ENCODE measurements at places on chromosomes 11 and 22. TPM values are rescaled to one million over a fixed set of nuclear protein-coding genes. Genes with fewer than 3 reads are reported as not detected.

Gene FGF4
- polyA plus RNA-seq, result not detected

Gene SERPIND1
- 0.10 TPM for polyA plus RNA-seq

Gene C11orf16
- polyA plus RNA-seq, result not detected

Gene CSNK1E
- 47.5 TPM for polyA plus RNA-seq

Gene CRYBB1
- polyA plus RNA-seq, result 1.2 TPM

GRCh38 chr22:37030560-37031281, 11.2 kb downstream of the MPST start:
- DNase-seq, result no peak

DNA sequence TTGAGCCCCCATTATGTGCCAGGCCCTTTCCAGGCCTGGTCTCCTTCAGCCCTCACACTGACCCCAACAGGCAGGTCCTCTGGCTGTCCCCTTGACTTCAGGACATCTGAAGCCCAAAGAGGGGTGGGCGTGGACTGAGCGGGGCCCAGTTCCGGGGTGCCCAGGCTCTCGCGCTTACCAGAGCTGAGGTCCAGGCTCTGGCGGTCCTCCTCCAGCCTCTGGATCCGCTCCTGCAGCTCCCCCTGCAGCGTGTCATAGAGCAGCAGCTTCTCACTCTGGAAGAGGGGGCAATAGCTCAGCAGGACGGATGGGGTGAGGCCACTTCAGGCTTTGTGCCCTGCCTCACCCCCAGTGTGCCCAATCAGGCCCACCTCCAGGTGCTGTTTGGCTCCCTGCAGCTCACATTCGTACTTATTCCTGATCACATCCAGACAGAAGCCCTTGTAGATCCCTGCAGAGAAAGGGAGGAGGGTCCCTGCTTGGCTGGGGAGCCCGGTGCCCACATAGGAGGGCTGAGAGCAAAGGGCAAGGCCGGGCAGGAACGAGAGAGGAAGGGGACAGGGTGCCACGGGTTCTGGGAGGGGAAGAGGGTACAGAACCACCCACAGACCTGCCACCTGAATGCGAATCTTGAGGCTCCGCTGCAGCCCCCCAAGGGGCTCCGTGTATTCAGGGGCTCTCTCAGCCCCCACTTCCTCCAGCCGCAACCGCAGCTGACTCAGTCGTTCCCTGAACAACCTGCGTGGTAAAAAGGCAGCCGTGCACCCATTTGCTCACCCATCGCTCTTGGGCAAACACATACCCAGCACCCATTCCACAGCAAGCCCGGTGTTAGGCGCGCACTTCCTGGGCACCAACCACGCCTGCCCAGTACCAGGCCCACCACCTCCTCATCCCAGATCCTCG, 4.1 kb downstream of the BRMS1 start:
- no peak for DNase-seq

GRCh38 chr22:49076300-49077035, 751.2 kb downstream of the BRD1 start:
- DNase-seq, result no peak

- peak; percentile 91 for DNase-seq
Measured at GRCh38 chr22:20240447-20240764, 27.7 kb downstream of the RTN4R start.

GRCh38 chr11:115590254-115590653, 86.0 kb upstream of the CADM1 start:
- DNase-seq, result no peak

GRCh38 chr22:37126383-37126782, 16.9 kb upstream of the TMPRSS6 start:
- DNase-seq, result no peak

DNA sequence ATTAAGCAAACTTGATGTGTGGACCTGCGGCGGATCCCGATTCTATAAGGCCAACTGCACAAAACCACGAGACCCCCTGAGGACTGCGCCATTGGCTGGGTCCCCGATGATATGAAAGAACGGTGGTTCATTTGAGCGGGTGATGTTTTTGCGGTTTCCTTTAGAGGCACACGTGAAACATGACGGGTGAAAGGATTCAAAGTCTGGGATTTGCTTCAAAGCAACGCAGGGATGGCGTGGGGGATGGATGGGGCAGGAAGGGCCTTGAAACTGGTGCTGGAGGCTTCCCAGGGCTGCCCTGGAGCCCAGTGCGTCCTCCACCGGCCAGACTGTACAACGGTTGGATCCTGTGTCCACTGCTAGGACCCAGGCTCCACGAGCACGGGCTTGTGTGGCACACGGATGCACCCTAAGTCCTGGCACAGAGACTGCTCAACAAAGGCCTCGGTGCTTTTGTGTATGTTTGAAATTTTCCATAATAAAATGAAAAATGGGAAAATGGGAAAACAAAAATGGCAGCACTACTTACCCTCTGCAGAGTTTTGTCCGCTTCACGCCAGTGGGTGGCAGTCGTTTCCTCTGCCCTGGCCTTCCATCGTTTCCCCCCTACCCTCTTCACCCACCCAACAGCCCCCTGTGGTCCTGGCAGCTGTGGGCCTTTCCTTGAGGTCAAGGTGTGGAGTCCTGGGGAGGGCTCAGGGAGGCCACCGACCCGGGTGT, 3.6 kb downstream of the ASCL2 start:
- no peak for DNase-seq

DNA sequence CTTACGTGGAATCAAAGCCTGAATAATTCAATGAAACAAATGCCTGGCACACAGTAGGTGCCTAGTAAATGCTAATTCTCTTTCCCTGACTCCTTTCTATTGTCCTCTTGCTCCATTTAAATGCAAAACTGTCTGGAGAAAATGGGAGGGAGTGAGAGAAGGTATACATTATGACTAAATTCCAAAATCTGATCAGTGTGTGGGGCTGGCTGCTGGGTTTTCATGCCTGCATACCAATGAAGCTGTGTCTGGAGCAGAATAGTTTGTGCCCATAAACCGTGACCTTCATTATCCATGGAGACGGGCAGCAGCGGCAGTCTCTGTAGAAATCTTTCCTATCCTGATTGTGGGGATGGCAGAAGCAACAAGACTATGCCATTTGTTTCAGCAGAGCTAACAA, 223.4 kb upstream of the ZBED5 start:
- no peak for DNase-seq

DNA sequence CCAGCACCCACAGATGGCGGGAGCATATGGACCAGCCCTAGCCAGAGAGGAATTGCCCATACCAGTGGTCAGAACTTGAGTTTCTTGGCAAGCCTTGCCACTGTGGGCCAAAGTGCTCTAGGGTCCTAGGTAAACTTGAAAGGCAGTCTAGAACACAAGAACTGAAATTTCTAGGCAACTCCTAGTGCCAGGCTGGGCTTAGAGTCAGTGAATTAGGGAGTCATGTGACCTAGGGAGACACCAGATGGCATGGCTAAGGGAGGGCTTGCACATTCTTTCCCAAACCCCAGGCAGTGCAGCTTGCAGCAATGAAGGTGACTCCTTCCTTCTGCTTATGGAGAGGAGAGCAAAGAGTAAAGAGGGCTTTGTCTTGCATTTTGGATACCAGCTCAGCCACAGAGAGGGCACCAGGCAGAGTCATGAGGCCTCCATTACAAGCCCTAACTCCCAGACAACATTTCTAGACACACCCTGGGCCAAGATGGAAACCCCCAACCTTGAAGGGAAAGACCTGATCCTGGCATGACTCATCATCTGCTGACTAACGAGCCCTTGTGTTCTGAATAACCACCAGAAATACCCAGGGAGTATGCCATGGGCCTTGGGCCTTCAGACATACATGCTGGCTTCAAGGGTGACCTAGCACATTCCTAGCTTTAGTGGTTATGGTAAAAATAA, 19.2 kb upstream of the OR56A3 start:
- DNase-seq, result no peak

GRCh38 chr11:26420331-26420730, 88.4 kb downstream of the ANO3 start:
- no peak for DNase-seq

DNA sequence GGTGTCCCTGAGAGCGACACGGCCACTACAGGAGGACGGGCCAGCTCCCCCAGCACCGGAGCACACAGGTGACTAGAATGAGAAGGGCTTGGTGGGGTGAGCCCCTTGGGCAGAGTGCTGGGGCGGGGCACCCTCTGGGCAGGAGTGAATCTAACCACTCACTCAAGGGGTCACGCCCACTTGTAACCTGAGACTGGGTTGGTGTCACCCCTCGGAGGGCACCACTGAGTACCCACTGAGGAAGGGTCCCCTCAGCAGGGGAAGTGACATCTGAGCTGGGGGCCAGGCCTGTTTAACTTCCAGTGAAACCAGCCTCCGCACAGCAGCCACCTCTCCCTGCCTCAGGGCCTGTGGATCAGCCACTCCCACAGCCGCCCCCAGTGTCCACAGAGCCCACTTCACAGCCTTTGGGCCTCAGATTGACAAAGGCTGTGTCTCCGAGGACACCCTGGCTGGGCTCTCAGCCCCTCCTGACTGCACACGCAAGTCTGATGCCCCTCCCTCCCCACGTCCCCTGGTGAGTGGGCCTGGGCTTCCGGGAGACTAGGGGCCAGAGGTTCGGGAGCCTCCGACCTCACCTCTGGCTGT, 5.6 kb downstream of the GATD1 start:
- no peak for DNase-seq

- no peak for DNase-seq
Measured at GRCh38 chr22:45843986-45844385, 133.0 kb downstream of the WNT7B start.

DNA sequence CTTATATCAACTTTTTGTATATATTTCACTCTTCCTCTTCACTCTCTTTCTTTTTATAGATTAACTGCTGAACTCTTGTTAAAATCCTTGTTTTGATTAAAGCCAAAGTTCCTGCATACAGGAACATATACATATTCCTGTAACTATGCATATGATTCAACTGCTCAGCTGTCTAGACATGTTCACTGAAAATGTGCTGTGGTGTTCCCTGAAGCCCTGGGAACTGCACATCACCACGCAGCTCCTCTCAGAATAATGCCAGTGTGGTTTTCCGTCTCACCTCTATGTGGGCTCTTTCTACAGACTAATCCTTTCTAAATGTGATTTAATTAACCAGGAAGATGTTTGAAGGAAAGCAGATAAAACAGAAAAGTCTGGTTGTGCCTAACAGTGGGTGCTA, 25.6 kb upstream of the MMP12 start:
- no peak for DNase-seq

Data from stomach (tissue), 19 donors.